HAP-1 (cell line): ENCODE measurements at places on chromosomes 12 and 14.
A peak's percentile ranks its signal among the peaks of the same experiment; 100 is the strongest.

DNA sequence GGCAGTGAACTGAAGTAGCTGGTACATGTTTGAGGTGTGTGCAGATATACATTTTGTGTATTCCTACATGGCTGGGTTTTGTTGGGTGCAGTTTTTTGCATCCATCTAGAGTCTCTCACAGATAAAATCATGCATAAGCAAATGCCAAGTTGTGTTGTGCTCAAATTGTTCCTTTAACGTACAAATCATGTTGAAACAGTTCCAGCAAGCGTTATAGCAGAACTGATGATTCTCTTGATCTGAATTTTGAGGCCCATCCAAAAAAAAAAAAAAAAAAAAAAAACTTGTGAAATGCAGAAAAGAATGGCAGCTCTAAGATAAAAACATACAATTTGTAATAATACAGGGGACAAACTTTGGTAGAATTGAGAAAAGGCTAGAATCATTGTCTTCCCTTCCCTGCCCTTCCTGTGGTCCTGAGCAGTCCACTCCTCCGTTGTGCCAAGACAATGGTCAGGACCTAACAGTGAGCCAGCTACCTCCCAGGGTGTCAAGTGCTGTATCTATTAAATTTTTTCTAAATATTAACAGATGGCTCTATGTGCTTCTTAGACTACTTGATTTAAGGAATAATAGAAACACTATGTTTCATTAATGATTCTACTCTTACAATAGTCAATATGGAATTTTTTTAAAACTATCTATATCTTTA lies 122.1 kb downstream of the PLEKHA5 start:
- no peak for DNase-seq

DNA sequence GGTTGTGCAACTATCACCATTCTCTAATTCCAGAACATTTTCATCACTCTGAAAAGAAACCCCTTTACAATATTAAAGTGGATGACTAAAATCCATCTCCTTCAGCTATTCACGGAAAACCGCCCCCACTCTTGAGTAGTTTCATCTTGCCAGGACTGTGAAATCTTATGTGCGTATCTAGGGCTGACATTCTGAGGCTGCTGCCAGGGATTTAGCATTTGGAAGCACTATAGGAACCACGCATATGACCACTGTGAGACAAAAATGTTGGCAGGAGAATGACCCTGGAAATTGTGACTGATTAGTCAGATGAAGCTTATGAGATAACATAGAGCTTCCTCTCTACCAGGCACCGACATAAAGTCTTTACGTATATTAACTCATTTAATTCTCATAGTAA lies 305.2 kb upstream of the PDE3A start:
- DNase-seq = no peak

DNA sequence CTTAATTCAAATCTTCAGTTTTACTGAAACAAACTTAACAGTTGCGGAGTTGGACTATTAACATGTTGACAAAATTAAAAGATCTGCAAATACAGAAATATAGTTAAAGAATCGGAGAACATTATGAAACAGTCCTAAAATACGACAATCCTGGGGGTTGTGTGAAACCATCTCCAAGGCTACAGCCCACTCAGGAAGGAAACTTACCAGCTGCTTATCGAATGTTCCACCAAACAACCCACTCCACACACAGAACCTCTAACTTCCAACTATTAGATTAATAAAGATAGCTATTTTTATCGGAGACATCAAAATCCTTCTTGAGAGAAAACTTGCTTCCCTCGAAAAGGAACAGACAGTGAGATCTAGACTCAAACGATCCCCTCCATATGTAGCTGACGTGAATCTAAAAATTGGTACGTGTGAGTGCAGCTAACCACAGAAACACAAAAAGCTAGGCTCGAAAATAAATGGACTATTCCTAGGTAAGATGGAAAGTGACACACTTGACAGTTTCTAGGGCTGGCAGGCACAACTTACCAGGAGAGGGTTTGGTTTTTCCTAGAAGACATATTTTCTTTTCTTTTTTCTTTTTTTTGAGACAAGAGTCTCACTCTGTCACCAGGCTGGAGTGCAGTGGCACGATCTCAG lies 12.9 kb downstream of the VPS37B start:
- no peak for DNase-seq

DNA sequence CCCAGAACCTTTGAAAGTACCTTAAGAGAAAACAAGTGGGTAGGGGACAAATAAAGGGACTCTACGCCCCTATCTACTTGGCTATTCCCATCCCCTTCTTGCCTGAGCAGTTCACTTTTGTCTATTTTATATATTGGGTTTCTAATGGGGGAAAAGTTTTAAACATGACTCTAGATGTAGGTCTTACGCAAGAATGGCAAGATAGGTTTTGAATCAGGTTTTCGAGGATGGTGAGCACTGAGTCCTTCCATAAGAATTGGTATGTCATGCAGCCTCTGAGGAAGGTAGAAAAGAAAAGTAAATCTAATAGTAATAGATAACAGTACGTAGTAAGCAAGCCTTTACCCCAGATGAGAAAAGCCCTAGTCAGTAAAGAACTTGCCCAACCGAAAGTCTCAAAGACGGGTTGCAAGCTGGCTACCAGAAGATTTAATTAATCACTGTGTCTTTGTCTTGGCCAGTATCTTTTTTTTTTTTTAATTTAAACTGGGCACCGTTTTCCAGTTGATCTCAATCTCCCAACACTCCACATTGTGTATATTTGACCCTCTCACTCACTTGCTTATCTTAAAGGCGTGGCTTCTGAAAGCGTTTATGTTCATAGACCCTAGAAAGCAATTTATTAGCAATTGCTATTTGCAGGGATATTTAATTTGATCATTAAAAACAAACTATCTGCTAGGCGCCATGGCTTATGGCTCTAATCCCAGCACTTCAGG lies 86.6 kb upstream of the TMEM263 start:
- DNase-seq = no peak

DNA sequence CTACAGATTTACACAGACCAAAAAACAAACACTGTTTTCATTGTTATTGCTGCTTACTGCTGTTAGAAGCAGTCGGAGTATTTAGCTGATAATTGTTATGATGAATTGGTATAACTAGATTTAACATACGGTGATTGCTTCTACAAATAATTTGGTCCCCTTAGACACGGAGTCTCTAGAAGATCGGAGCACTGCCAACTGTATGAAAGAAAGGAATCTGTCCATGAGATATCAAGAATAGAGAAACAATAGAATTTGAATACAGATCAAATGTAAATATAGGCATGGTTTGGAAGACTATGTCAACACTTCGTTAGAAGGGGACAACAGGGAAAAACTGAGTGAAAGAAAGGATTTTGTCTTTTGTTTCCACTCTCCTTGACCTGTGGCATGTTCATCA lies 110.9 kb downstream of the PPP2R5E start:
- DNase-seq = peak; percentile 42

GRCh38 chr12:58776144-58776543 lies 144.2 kb downstream of the LRIG3 start:
- DNase-seq = no peak

GRCh38 chr12:107622001-107622400 lies 63.6 kb upstream of the PWP1 start:
- DNase-seq = peak; percentile 13

DNA sequence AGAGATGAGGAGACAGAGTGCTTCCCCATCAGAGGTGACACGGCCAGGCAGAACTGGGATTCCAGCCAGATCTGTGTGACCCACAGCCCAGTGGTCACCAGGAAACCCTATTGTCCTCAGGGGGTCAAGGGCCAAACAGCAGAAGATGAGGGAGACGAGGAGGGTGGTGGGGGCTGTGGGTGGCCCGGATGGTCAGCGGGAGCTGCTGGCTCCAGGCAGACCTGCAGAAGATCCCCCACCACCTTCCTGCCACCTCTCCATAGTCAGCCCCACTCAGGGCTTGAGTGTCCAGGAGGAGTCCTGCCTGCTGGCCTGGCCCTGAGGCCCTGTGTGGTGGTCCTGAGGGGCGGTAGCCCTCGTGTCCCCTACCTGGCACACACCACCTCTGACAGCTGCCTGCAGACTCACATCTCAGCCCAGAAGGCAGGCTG lies 136.8 kb downstream of the CALM1 start:
- no peak for DNase-seq

- no peak for DNase-seq
Measured at GRCh38 chr12:133202493-133203343, 21.4 kb downstream of the ZNF268 start.

GRCh38 chr14:32896979-32897697 lies 41.5 kb upstream of the NPAS3 start:
- no peak for DNase-seq

GRCh38 chr12:126952096-126953007 lies 1314.6 kb upstream of the TMEM132C start:
- no peak for DNase-seq

DNA sequence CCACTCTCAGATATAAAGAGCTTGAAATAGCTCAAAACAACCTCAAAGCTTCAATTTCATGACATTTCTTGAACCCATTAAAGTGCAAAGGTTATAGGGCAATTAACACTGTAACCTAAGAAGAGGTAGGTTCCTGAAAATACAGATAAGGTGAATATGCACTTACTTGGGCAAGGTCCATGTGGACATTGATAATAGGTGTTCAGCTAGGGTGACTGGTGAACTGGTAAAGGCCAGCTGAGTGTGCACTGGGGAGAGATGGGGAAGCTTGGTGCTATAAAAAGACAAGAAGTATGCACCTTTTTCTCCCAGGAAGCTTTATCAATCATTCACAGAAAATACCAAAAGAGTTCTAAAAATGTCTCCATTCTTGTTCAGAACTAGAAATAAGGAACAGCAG lies 418.6 kb downstream of the SLC16A7 start:
- DNase-seq = no peak

DNA sequence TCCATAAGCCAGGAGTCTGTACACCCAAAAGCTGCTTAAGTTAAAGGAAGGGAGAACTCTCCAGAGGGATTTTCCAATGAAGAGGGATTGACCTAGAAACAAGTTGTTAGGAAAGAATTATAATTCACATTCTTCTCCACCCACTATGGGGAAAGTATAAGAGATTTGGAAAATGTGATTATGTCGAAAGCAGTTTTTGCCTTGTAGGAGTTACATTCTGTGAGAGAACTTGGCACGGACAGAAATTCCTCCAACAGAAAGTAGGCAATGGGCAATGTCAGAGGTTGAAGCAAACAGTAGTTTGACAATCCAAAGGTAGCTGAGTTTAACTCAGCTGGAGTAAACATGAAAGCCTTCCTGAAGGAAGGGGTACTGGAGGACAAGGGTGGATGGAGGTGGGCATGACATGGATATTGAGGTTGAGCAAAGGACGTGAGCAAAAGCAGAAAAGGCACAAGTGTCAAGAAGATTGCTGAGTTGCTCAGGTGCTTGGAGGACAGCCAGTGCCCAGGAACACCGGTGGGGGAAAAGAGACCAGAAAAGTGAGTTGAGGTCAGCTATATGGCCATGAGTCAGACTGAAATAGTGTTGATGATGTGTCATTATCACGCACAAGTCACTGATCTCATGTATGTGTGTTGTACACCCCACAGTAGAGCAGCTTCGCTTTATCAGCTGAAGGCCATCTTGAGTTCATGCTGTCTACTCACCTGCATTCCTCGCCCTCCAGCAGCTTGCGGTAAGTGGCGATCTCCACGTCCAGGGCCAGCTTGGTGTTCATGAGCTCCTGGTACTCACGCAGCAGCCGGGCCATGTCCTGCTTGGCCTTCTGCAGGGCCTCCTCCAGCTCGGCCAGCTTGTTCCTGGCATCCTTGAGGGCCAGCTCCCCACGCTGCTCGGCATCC lies 4.0 kb downstream of the KRT5 start:
- no peak for DNase-seq

DNA sequence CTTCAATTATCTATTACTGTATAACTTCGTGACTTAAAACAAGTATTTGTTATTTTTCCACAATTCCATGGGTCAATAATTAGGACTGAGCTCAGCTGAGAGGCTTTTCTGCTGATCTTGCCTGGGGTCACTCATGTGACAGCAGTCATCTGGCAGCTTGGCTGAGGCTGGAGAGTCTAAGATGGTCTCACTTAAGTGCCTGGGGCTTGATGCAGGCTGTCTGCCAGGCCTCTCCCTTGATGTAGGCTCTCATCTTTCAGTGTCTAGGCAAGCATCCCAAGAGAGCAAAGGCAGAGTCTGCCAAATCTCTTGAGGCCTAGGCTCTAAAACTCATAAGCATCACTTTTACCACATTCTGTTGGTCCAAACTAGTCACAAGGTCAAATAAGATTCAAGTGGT lies 93.2 kb downstream of the NKX2-1 start:
- no peak for DNase-seq

DNA sequence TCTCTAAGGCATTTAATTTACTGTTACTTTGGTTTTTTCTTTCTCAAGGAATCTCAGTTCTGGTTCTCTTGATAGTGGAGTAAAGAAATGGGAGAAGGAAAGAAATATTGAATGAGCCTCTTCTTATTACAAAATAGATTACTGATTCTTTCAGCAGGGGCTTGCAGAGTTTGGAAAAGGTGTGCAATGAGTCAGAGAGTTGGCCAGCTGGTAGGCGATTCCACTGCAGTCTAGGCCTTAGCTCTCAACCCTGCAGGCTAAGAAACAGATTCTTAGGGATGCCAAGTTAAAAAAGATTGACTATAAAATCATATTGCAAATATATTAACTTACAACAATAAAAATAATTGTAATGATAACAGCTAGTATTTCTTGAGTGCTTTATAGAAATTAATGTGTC lies 25.8 kb downstream of the NR1H4 start:
- DNase-seq = no peak

DNA sequence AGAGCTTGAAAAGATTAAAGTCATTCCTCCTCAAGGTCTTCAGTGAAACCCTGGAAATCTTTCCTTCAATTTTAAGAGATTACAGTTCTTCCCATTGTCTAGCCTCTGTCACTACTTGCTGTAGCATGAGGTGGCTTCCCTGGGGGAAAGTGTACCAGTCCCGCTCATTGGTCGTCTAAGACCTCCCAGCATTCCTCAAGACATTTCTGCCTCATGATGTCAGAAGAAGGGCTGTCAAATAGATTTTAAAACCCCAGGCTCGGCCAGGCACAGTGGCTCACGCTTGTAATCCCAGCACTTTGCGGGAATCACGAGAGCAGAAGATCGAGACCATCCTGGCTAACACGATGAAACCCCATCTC lies 46.7 kb downstream of the SMUG1 start:
- DNase-seq = no peak

- DNase-seq = no peak
Measured at GRCh38 chr14:20302042-20302755, 3.6 kb downstream of the TTC5 start.

- DNase-seq = no peak
Measured at GRCh38 chr12:127998988-127999387, 268.0 kb upstream of the TMEM132C start.

DNA sequence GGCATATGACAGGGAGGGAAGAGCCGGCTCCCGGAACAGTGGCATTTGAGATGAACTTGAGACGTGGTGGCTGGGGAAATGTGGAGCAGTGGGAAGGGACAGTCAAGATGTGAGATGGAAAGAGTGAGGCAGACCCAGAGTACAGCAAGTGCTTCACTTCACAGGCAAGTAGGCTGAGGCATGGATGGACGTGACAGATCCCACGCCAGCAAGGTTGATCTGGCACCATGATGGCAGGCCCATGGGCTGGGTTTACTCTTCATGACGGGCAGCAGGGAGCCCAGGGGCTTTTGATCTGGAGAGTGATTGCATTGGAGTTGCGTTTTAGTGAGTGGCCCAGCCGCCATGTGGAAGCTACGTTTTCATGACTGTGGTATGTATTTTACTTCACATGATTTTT lies 17.9 kb upstream of the EML1 start:
- no peak for DNase-seq

GRCh38 chr12:21529456-21529855 lies 3.4 kb downstream of the SPX start:
- no peak for DNase-seq

GRCh38 chr14:88496414-88496813 lies 58.4 kb downstream of the PTPN21 start:
- no peak for DNase-seq

- no peak for DNase-seq
Measured at GRCh38 chr12:111784953-111785352, 18.2 kb downstream of the ALDH2 start.
